CD4-positive, alpha-beta T cell (primary cell): ENCODE measurements at places on chromosomes 7 and 10. TPM values are rescaled to one million over a fixed set of nuclear protein-coding genes. Genes with fewer than 3 reads are reported as not detected.

- no peak for DNase-seq
Observed at GRCh38 chr7:111080495-111081105, 10.3 kb upstream of the LRRN3 start.

DNA sequence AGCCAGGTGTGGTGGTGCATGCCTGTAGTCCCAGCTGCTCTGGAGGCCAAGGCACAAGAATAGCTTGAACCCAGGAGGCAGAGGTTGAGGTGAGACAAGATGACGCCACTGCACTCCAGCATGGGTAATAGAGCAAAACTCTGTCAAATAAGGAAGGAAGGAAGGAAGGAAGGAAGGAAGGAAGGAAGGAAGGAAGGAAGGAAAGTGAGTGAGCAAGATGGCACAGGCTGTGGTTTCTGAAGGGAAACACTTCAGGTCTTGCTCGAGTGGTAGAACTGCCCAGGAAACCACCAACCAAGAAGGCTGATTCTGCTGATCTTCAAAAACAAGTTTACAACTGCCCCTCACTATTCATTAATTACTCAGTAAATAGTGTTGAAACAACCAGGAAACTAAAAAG is 45.2 kb downstream of the EZH2 start:
- DNase-seq = no peak

- DNase-seq = no peak
Observed at GRCh38 chr7:123231021-123232000, 31.5 kb upstream of the SLC13A1 start.

DNA sequence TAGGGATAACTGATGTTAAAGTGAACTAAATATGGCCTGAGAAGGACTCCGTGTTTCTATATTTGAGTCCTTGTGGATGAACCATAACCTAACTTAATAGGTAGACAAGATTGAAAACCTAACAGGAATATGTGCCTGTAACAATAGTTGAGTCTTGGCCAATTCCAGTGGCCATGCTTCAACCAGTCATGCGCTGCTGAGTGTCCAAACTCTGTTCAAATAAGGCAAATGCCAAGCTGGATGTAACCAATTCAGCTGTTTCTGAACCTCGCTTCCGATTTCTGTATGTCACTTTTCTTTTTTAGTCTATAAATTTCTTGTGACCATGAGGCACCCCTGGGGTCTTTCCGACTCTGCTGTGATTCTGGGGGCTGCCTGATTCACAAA is 608.2 kb downstream of the GALNT17 start:
- DNase-seq = no peak

- no peak for DNase-seq
Observed at GRCh38 chr10:21638681-21639080, 104.6 kb downstream of the MLLT10 start.

GRCh38 chr10:120738658-120739057 is 112.5 kb upstream of the WDR11 start:
- DNase-seq = no peak

- no peak for DNase-seq
Observed at GRCh38 chr10:52313256-52313932, 687 bp upstream of the DKK1 start.

GRCh38 chr10:72712136-72712535 is 20.2 kb downstream of the MCU start:
- no peak for DNase-seq

DNA sequence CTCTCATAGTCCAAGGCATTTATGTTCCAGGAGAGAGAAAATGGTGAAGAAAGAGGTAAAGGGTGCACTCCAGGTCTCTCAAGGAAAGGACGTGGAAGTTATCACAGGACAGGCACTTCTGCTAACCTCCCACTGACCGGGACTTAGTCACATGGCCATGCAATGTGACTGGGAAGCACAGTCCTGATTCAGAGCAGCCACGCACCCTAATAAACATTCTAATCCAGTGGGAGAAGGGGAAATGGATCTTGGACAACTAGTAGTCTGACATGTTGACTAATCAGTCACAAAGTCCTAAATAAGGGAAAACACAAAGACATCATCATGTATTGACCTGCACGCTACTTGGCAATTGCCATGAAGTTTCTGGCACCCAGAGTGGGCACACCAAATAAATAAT is 417.5 kb upstream of the ZMIZ1 start:
- no peak for DNase-seq

GRCh38 chr7:54783952-54784351 is 24.9 kb upstream of the SEC61G start:
- DNase-seq = no peak

DNA sequence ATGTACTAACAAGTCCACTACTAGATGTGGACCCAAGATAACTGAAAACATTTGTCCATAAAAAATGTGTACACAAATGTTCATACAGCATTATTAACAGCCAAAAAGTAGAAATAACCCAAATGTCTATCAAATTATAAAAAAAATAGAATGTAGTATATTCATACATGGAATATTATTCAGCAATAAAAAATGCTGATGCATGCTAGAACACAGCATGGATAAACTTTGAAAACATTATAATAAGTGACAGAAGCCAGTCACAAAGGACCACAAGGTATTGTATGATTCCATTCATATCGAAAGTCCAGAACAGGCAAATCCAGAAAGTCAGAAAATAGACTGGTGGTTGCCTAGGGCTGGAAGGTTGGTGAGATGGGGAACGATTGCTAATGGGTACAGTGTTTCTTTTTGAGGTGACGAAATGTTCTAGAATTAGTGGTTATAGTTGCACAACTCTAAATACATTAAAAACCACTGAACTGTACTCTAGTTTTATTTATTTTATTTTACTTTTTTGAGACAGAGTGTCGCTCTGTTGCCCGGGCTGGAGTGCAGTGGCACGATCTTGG is 43.3 kb upstream of the ANLN start:
- no peak for DNase-seq

GRCh38 chr10:112807013-112807412 is 143.0 kb upstream of the TCF7L2 start:
- no peak for DNase-seq

- no peak for DNase-seq
Observed at GRCh38 chr10:612696-613095, 76.8 kb downstream of the DIP2C start.

DNA sequence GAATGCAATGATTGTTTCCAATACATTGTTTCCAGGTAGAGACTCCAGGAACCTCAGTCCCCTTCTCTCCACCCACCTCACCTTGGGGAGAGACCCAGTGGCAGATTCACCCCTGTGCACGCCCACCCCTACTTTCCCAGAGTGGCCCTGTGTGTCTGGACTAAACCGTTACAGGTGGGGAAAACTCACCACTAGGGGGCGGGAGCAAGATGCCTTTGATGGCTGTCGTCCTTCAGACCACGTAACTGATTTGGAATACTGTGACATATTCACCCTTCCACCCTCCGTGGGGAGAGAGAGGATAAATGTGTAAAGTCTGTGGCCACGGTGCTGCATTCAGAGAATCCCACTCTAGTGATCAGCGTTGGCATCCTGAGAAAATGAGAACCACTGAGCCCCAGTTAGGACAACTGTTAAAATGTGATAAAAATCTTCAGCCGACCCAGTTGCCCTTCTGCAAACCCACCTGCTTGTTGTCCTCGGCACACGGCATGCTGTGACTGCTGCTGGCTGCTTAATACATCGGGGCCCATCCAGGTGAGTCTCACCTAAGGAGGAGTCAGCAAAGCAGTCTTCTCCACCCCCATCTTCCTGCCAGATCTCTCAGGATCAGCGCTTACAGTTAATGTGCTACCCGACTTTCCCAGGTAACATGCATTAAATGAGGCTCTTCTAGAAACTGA is 41.5 kb upstream of the NMT2 start:
- peak; percentile 80 for DNase-seq

GRCh38 chr10:4867109-4867519 is 41.1 kb downstream of the AKR1E2 start:
- DNase-seq = no peak

- no peak for DNase-seq
Observed at GRCh38 chr10:21649454-21649872, 115.4 kb downstream of the MLLT10 start.

The NME8 gene
- total RNA-seq = not detected

The CDK14 gene
- 0.45 TPM for total RNA-seq

The TAS2R5 gene
- 0.56 TPM for total RNA-seq

The CPN1 gene
- not detected for total RNA-seq

The MMP21 gene
- total RNA-seq = 0.34 TPM

The ABCA13 gene
- not detected for total RNA-seq

The PRKAG2 gene
- 42.3 TPM for total RNA-seq

The CALCR gene
- total RNA-seq = not detected

The PDCD4 gene
- total RNA-seq = 358 TPM

The SEC31B gene
- 49.2 TPM for total RNA-seq

The EPDR1 gene
- not detected for total RNA-seq

The MBL2 gene
- total RNA-seq = not detected

The MSS51 gene
- total RNA-seq = 1.1 TPM
